HCT116 (cell line): ENCODE measurements at places on chromosomes 2 and 18. TPM values are rescaled to one million over a fixed set of nuclear protein-coding genes. Genes with fewer than 3 reads are reported as not detected.

LAMA1 gene
- 0.05 TPM for total RNA-seq

TRAPPC12 gene
- 47.4 TPM for total RNA-seq

UGT1A8 gene
- total RNA-seq, result not detected

ADRA2B gene
- total RNA-seq, result 0.47 TPM

ALPI gene
- not detected for total RNA-seq

PRSS56 gene
- total RNA-seq, result not detected

- DNase-seq, result no peak
- H3K4me3 ChIP-seq, result no peak overlapping the region
- H3K36me3 ChIP-seq, result no peaks in the 10 kb centered on the region
- H3K27ac ChIP-seq, result no peak overlapping the region
Measured at GRCh38 chr2:215970425-215970824, 42.9 kb downstream of the MREG start.

- no peak for DNase-seq
- H3K27me3 ChIP-seq, result no peaks in the 10 kb centered on the region
- H3K36me3 ChIP-seq, result no peaks in the 10 kb centered on the region
- H3K4me3 ChIP-seq, result no peak overlapping the region
- H3K4me1 ChIP-seq, result no peaks in the 10 kb centered on the region
Measured at GRCh38 chr2:136051725-136052048, 66.3 kb upstream of the DARS1 start.

GRCh38 chr18:62792016-62792415 lies 76.7 kb downstream of the PHLPP1 start:
- H3K4me1 ChIP-seq, result peaks cover 18% of the 10 kb centered on the region; the same call in 1 of the 2 replicates
- no peak overlapping the region for H3K27ac ChIP-seq
- H3K36me3 ChIP-seq, result no peaks in the 10 kb centered on the region
- no peak for DNase-seq

DNA sequence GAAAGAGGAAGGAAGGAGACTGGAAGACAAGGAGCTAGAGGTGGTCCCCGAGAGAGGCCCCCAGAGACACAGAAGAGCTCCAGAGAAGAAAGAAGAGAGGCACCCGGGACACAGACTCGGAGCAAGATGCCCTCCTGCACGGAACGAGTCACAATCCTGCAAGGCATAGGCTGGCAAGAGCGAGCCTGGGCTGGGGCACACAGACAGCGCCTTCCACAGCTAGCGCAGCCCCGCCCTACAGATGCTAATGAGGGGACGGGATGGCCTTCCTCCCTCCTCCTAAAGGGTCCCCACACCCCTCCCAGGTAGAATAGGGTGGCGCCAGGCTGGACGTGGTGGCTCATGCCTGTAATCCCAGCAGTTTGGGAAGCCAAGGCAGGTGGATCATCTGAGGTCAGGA lies 19.8 kb upstream of the GPR17 start:
- H3K4me3 ChIP-seq, result no peak overlapping the region
- H3K27me3 ChIP-seq, result no peaks in the 10 kb centered on the region
- DNase-seq, result no peak
- H3K36me3 ChIP-seq, result no peaks in the 10 kb centered on the region
- H3K4me1 ChIP-seq, result no peaks in the 10 kb centered on the region

DNA sequence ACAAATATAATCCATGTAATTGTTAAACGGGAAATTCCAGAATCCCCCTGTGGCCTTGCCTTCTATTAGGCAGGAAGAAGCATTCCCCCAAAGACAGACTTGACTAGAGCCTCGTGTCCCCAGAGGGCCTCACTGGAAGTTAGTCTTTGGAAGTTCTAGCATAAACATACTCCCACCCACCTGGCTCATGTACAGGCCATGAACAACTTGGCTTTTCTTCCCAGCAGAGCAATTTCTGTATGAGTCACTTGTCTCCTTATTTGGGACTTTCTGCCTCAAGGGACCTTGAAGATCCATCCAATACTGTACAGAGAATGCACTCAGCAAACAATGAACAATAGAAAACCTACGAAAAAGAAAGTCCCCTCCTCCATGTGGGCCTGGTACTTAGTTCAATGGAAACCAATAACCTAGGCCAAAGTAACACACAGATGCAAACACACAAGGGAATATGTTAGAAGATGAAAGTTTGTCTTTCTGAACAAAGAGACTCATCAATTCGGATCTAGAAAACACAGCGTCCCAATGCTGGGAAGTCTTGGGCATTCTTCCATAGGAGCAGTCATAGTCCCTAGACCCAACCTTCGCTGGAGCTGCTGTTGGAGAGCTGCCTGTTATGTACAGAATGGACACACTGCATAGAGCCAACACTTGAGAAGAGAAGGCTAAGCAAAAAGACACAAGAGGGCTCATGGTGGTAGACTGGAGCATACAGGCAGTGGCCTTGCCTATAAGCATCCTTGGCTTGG lies 303.5 kb downstream of the HRH4 start:
- no peak overlapping the region for H3K4me3 ChIP-seq
- H3K36me3 ChIP-seq, result no peaks in the 10 kb centered on the region
- no peak overlapping the region for H3K27ac ChIP-seq
- H3K4me1 ChIP-seq, result no peaks in the 10 kb centered on the region

DNA sequence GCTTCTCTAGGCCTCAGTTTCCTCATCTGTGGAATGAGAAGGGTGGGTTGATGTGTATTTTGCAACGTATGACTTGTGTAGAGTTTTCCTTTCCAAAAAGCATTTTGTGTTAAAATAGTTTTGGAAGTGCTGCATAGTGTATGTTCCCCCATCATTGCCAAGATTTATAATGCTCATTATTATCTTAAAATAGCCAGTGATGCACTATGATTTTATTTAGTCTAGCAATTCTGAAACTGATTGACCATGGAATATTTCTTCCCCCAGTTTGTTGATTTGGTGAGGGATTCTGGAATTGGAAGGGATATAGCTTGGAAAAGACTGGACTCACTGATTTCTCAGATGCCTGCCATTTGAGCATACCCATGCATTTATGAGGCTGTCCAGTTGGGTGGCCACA lies 130.6 kb downstream of the CCDC85A start:
- H3K27ac ChIP-seq, result no peak overlapping the region
- DNase-seq, result no peak
- no peaks in the 10 kb centered on the region for H3K4me1 ChIP-seq
- H3K36me3 ChIP-seq, result no peaks in the 10 kb centered on the region
- no peaks in the 10 kb centered on the region for H3K27me3 ChIP-seq

DNA sequence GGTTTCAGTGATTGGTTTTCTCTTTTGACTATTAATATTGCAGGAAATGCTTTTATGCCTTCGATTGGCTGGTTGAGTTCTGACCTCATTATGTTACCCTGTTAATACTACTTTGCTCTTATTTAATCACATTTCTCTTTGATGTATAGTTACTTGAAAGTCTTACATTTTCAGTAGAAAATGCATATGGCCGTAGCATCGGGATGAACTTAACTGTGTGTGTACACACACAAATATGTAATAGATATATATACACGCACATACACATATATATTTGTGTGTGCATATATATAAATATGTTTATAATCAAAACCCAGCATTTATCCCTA lies 1.6 kb downstream of the EPC2 start:
- peaks cover 26% of the 10 kb centered on the region for H3K4me1 ChIP-seq
- no peaks in the 10 kb centered on the region for H3K27me3 ChIP-seq
- H3K4me3 ChIP-seq, result peak overlapping the region; percentile 77
- no peak overlapping the region for H3K27ac ChIP-seq
- H3K36me3 ChIP-seq, result no peaks in the 10 kb centered on the region

DNA sequence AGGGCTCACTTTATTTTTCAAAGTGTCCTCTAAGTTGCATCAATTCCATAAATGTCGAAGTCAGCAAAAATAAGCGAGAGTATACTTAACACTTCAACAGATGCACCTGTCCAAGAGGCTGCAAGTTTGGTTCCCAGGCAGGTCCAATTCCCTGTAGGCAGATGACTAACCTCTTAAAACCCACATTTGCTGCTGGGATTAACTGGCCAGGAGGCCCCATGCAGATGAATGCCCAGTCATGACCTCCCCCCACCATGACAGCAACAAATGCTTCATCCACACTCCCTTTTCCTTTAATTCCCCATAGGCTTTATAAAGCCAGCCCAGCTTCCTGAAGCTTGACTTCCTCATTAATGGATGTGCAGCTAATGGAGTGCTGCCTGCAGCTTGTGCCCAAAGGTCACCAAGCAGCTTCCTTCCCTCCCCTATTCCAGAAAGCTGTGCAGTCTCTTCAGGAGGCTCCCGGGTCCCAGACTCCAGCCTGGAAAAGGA lies 35.7 kb downstream of the REEP1 start:
- no peak for DNase-seq
- H3K4me1 ChIP-seq, result no peaks in the 10 kb centered on the region
- H3K27ac ChIP-seq, result no peak overlapping the region
- no peaks in the 10 kb centered on the region for H3K27me3 ChIP-seq
- no peak overlapping the region for H3K4me3 ChIP-seq
- no peaks in the 10 kb centered on the region for H3K36me3 ChIP-seq

DNA sequence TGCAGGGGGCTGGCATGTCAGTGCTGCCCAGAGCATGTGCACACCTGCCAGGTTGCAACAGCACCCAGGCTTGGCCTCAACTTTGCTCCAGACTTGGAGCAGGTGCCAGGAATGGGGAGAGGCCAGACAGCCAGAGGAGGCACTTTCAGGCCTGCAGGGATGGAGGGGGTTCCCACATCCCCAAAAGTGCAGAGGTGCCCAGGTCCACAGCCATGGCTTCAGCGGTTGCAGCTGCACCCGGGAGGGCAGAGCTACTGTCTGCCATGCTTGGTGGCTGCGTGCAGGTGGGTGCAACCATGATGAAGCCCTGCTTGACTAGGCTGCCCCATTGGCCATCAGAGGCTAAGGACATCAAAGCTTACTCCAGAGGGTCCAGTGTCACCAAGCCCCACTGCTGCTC lies 196.8 kb upstream of the VRK2 start:
- H3K4me3 ChIP-seq, result no peak overlapping the region
- no peaks in the 10 kb centered on the region for H3K4me1 ChIP-seq
- no peaks in the 10 kb centered on the region for H3K36me3 ChIP-seq
- H3K27ac ChIP-seq, result no peak overlapping the region

GRCh38 chr2:119254601-119255080 lies 31.0 kb downstream of the STEAP3 start:
- peak overlapping the region; percentile 1; the same call in 1 of the 2 replicates for H3K27ac ChIP-seq

GRCh38 chr2:65360441-65360840 lies 72.0 kb downstream of the SPRED2 start:
- H3K27ac ChIP-seq, result no peak overlapping the region
- peaks cover 68% of the 10 kb centered on the region for H3K4me1 ChIP-seq
- H3K36me3 ChIP-seq, result no peaks in the 10 kb centered on the region
- no peaks in the 10 kb centered on the region for H3K27me3 ChIP-seq
- no peak for DNase-seq

- H3K4me3 ChIP-seq, result no peak overlapping the region
- no peaks in the 10 kb centered on the region for H3K36me3 ChIP-seq
- H3K27ac ChIP-seq, result no peak overlapping the region
- no peaks in the 10 kb centered on the region for H3K27me3 ChIP-seq
- no peak for DNase-seq
- H3K4me1 ChIP-seq, result no peaks in the 10 kb centered on the region
Measured at GRCh38 chr2:43073401-43073825, 153.0 kb downstream of the ZFP36L2 start.

DNA sequence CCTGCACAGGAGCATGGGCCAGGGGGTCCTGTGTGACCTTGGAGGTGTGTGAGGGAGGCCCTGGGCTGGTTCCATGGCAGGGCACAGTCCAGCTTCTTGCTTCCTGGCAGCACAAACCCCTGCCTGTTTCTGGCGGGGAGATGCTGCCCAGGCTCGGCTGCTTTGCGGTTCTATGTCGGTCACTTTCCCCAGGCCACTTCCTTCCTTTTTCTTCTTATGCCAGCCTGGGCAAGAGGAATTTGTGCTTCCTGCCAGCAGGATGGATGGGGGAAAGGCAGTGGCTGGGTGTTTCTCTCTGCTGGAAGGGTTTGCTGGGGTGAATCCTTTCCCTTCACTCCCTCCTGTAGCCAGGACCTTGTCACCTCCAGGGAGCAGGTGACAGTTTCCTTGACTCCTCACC lies 24.3 kb downstream of the ASAP2 start:
- H3K27me3 ChIP-seq, result peaks cover 15% of the 10 kb centered on the region; the same call in 1 of the 2 replicates
- no peak for DNase-seq
- no peaks in the 10 kb centered on the region for H3K36me3 ChIP-seq
- no peak overlapping the region for H3K27ac ChIP-seq

DNA sequence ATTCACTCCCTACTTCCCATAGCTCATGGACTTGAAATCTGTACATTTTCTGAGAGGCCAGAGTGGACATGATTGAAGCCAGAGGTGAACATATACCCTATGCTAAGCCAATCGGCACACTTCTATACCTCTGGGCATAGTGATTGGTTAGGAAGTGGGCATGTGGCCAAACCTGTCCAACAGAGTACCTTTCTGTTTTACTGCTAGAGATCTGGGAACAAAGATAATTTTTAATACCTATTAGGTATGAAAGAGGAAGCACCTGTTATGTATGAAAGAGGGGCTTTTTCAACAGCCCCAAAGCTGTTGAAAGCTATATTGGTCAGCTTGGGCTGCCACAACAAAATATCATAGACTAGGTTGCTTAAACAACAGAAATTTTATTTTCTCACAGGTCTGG lies 27.7 kb downstream of the METTL8 start:
- DNase-seq, result no peak
- H3K36me3 ChIP-seq, result no peaks in the 10 kb centered on the region
- peaks cover 17% of the 10 kb centered on the region for H3K4me1 ChIP-seq
- no peak overlapping the region for H3K27ac ChIP-seq
